ENCODE measurements at places on chromosomes 1 and 21.

DNA sequence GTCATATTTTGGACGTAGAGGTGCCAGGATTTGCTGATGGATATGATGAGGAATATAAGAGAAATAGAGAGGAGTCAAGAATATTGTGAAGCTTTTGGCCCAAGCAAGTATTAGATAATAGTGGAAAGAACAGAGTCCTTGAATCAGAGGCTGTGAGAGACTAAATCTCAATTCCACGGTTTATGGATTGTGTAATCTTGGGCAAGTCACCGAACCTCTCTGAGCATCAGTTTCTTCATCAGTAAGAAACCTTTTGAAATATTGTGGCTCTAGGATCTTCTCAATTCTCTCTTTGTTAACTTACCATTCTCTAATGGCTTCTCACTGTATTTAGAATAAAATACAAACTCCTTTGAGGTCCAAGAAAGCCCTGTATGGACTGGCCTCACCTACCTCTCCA is 77.6 kb downstream of the RPS6KA1 start:
- DNase-seq, result no peak

- no peak for DNase-seq
These were observed 5.7 kb upstream of the ZNF697 start for GRCh38 chr1:119653839-119654170.

DNA sequence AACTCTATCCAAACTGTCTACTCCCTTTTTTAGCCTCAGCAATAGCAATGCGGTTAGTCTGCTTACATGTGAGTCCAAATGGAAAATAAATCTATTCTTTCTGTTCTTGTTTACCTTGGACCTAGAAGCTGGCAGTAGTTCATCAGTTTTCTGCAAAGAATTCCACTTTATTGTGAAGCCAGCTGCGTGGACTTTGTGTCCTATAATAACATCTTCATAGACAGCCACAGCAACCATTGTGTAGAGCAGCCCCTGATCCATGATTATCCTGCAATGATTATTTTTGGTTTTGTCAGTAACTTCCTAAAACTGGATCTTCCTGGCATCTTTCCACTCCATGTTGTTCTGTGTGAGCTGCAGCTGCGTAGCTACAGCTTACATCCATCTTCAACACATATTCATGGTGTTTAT is 408.7 kb downstream of the NUF2 start:
- no peak for DNase-seq

GRCh38 chr1:218049641-218050040 is 235.5 kb upstream of the RRP15 start:
- no peak for DNase-seq

DNA sequence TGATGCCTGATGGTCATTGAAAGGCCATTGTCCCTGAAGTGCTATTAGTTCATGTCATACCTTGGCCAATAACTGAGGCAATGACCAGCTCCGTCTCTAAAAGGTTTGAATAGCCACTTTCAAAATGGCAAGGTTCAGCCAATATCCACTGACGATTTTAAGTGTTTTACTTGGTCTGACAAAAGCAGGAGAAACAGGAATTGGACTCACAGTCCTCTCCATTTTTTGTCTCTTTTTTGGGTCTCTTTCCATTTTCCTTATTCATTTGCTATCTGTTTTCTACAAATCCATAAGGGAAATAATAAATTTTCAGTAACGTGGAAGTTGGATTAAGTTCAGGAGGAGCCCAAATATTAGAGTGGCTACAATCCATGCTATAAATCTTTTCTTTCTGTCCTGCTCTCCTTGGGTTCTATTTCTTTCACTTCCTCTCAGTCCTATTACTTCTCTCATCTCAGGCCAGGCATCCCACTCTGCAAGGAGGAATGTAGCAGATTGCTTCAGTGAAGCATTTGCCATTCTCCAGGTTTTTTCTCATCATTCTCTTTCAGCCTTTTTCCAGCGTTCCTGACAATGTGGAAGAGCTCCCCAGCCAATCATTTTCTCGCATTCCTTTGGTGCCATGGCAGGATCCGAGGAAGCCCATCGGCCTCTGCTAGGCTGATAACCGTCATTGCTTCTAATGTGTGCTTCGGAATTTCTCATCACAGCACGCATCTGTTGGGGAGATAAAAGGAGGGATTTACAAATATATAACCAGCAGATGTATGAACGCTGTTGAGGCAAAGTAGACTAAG is 414.5 kb downstream of the ADGRL2 start:
- no peak for DNase-seq

GRCh38 chr21:33703750-33704606 is 61.7 kb downstream of the ITSN1 start:
- no peak for DNase-seq

DNA sequence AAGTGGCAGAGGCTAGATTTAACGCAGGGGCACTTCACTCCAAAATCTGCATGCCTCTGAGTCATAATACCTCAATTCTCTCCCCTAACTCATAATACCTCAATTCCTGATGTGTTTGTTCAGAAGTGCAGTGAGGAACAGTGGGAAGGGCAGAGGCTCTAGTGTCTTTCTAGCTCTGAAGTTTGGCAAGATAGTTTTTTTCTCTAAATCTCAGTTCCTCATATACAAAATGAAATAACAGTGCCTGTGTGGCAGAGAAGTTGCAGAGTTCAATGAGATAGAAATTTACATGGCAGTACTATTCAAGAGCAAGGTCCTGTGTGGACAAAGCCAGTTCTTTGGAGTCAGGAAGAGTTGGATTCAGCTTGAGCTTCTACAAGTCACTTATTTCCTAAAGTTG is 9.8 kb downstream of the JUN start:
- DNase-seq, result no peak

- no peak for DNase-seq
These were observed 213.9 kb downstream of the TOMM20 start for GRCh38 chr1:234914606-234915290.

DNA sequence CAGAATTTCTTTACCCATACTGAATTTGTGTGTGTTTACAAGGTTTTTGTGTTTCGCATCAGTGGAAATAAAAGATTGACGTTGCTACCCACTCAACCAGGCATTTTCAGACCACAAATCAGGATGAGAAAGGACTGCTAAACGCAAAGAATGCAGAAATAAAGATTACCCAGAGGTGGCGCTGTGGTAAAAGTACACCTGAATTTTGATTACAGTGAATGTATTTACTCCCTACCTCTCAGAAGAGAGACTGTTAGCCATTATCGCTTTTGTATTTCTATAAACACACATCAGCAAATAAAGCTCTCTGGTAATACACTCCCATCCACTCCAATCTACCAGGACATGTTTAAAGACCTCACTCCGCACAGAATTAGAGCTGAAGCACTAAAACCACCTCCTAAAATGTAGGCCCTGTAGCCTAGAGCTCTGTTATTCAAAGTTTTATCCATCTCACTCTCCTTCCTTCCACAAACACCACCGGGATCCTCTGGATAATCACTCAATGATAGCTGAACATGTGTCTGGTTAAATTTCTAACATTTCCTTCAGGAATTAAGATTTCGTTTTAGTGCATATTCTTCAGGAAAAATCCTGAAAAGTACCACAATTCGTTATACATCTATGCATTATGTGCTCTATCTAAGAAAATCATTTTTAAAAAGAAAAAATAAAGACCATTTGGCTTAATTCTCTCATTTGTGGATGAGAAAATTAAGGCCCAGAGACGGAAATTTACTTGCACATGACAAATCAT is 2.5 kb upstream of the LMO4 start:
- peak; percentile 83 for DNase-seq

- no peak for DNase-seq
These were observed 33.9 kb upstream of the GPR25 start for GRCh38 chr1:200838676-200839445.

DNA sequence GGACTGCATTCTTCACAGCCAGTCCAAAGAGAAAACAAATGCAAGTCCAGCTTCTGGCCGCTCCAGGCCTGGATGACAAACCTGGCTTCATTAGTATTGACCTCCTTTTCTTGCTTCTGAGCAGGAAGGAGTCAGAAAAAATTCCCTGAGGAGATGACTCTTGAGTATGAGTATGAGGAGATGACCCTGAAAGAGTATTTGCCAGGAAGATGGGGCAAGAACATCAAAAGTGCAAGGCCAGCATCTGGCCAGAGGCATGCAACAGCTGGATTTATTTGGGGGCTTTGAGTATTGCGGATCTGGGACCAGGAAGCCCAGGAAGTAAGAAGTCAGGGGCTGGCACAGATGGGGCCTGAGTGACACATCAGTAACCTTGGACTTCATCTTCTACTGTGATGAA is 113.9 kb downstream of the GLIS1 start:
- no peak for DNase-seq

DNA sequence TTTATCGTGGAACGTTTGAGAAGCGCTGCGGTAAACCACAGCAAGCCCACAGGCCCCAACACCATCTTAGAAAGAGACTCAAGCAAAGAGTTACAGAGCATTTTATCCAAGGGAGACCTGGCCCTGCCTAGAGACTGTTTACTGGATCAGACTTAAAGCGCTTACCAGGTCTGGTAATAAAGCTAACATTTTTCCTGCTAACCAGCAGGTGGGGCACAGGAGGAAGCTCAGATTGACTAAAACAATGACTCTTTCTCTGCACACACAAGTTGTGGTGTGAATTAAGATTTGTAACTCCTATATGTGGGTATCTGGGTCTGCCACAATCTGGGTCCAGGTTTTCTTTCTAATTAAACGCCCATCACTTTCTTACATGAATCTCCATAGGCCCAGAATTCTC is 136.5 kb upstream of the ETS2 start:
- peak; percentile 69 for DNase-seq

DNA sequence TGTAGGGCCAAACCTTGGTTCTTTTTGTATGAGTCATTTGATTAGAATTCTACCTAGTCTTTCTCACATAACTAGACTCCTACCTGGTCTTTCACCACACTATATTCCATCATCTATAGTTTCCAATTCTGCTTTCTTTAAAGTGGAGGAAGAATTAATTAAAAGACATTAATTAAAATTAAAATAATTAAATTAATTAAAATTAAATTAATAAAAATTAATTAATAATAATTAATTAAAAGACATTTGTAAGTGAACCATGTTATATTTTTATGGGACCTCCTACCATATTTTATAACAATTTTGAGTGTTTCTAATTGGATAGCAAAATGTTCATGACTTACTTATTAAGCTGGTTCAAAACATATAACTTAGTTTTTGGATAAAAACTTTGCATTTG is 77.4 kb downstream of the CCDC18 start:
- no peak for DNase-seq

- DNase-seq, result no peak
These were observed 18.6 kb downstream of the DYRK3 start for GRCh38 chr1:206653715-206654459.

DNA sequence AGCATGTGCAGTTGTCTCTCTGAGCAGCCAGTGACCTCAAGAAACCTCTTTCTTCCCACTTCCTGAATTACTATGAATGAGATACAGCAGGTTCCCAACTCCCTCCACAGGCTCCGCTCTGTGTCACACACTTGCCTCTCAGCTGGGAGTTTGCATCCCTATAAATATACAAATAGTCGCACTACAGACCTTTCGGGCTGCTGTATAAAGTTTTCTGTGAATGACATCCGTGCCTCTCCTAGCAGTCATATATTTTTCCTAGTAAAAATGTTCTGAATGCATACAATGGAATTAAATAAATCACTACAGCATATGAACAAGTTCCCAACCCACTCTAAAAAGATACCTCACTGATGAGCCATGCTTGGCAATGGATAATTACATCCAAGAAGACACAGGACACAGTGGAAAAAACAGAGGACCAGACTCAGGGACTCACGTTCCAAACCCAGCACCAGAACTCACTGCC is 66.8 kb downstream of the CAPZB start:
- no peak for DNase-seq

DNA sequence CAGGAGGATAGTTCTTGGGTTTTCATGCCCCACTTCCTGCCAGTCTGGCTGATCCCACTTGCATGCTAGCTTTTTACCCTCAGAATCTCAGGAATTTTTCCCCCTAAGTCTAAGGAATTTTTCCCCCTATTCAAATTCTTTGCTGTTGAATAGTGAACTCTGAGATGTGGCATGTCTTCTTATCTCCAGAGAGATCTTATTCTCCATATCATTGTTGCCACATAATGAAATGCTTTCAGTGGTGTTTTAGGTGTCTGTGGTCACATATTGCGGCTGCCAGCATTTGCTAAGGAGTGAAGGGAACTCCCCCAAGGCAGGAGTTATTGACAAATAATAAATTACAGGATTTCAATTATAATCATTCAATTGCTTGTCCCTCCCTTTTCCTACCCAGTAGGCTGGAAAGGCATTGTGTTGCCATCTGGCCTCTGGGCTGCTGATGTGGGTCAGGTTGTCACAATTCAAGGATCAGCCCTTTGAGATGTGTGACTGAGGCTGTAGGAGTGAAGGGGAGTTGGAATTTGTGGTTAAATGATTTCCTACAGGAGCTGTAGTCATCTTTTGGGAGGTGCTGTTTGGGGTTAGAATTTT is 3.9 kb upstream of the FLG start:
- no peak for DNase-seq

DNA sequence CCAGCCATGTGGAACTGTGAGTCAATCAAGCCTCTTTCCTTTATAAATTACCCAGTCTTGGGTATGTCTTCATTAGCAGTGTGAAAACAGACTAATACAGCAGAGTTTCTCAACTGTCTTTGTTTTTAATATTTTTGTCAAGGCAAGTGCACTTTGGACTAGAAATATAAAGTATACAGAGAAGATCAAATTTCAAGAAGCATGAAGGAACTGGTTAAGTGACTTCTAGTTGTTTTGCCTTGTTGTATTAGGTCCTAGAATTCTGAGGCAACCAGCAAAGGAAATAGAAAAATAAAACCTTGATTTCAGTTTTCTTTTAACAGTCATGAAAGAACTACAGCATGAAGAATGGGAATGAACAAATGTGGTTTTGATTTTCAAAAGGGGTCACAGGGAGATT is 131.1 kb upstream of the PTGFR start:
- DNase-seq, result no peak

- no peak for DNase-seq
These were observed 73.9 kb downstream of the NENF start for GRCh38 chr1:212506666-212507065.

DNA sequence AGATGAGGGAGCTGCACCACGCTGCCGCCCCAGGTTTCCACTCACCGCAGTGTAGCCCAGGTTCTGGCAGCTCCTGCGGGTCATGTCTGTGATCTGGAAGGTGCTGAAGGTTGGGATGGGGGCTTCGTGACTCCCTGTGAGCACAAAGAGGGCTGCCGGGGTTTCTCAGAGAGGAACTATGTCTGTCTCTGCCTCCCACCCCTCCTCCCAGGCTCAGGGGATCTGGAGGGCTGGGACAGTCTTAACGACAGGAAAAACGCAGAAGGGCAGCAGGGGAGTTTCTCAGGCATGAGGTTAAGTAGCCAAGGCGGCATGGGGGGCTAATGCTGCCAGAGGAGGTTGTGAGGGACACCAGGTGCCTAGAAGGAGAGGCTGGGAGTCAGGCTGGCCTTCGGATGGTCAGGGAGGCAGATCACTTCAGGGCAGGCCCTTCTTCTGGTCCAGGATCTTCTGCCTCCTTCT is 656 bp downstream of the SH2D2A start:
- DNase-seq, result no peak

DNA sequence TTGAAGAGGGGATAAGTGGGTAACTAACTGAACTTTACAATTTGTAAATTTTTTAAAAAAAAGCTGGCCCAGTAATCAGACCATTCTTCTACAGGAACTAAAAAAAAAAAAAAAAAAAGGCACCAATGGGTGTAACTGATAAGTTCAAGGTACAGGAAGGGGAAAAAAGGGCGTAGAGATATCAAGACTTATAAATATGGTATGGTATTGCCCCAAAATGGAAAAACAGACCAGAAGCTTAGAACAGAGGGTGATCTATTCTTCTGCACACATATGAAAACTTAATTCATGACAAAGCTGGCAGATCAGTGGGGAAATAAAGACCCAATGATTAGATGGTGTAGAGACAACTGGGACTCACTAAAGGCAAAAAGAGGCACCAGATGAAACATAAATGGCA is 58.9 kb downstream of the LHX4 start:
- no peak for DNase-seq

- DNase-seq, result no peak
These were observed 87.7 kb downstream of the NPHP4 start for GRCh38 chr1:5904551-5904950.

All from Karpas-422 (cell line).